Osteoblast (primary cell): ENCODE measurements at places on chromosomes 1 and 21. TPM values are rescaled to one million over a fixed set of nuclear protein-coding genes. Genes with fewer than 3 reads are reported as not detected.

DNA sequence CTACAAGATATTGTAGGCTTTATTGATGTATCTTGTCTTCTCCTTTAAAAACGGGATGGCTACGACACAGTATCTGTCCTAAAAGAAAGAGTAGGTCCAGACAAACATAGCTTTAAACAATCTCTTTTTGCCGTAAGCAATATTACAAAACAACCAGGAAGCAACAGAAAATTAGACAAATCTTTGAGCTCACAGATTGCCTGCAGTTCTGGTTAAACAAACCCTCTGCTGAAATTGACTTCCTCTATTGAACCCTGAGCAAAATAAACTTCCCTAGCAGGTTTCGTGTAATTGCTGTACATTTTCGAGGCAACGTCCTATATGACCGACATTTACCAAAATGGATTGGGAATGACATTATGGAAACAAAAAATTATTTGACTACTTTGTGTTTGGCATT, 50.6 kb downstream of the CHML start:
- DNase-seq, result no peak

GRCh38 chr1:206685769-206686477, 1.2 kb downstream of the MAPKAPK2 start:
- DNase-seq, result peak; percentile 98

DNA sequence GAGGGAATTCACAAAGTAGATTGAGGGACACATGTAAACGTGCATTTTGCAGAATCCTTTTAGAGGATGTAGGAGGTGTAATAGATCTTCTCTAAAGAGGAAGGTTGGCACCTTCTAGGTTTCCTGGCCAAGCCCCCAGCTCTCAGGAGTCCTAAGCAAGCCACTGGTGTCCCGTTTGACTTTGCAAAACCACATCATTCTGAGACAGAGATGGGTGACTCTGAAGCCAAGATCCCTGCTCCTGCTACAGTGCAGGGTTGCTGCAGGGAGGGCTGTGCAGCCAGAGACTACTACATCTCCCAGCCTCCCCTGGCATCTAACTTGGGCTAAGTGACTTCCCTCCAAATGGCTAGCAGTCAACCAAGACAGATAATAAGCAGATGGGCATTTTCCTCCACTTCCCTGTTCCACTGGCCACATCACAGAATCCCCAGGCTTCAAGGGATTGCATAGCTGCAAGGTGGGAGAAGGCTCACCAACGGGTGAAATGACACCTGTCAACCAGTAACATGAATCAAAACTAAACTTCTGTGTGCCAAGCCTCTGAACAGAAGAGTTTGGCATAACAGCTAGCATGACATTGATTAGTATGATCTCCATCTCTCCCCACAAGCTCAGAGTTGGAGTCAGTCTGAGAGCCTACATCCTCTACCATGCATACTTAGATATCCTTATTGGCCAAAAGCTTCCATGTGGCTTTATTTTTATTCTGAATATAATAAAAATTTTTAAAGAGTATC, 129.6 kb upstream of the COA6 start:
- no peak for DNase-seq

GRCh38 chr1:201760516-201760915, 68.4 kb upstream of the IPO9 start:
- DNase-seq, result no peak

DNA sequence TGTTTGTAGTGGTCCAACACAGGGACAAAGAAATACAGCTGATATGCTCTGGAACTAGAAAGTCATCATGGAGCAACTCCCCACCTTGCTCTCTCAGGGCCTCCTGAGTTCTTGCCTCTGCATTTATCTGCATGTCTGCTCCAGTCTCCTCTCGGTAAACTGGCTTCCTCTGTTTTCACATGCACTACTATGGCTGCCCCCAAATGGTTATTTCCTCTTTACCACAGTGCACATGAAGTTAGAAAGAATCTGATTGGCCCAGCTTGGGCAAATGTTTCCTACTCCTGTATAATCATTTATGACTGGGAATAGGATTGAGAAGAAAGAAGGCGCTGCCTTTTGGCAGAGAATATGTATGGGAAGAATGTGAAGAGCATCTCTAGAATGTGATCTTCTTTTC, 16.5 kb upstream of the PSMB2 start:
- DNase-seq, result no peak

DNA sequence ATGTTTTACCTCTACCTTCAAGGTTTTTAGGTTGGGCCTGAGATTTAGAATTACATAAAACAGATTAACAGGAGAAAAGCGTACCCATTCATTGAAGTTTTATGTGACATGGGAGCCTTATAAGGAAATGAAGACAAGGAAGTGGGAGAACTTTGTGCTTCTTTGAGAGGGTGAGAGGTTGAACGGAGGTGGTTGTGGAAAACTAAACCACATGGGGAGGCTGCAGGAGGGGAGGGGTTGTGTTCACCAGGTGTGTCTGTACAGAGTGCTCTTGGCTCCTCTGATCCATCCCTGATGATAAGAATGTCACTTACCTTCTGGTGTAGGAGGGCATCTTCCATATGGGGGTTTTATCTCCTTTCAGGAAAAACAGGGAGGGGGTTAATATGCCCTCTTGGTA, 2.7 kb downstream of the SLX9 start:
- DNase-seq, result peak; percentile 59

- DNase-seq, result no peak
Observed at GRCh38 chr1:170261669-170262068, 115.9 kb downstream of the NTMT2 start.

DNA sequence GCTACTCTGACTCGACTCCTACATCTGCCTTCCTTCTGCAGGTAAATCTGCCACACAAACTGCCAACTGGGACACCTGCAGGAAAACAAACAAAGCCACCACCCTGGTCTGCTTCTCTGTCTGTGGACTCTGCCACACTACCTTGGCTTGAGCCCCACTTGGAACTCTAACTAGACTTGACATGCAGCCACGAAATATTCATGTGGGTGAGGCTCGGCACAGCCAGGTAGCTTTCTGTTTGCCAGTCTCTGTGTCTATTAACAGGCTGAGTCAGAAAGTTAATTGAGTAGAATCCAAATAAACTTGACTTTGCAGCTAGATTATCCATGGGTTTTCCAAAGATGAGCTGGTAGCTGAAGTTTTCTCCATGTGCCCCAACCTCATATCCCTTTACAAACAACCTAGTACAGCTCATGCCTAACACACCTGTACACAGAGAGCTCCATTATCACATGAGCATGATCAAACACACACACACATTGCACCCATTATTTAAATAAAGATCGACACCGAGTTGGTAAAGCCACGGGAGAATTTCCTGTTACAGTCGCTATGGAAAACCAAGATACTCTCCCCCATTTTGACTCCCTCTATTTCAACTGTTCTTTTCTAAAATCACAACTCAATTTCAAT, 808 bp downstream of the C1orf116 start:
- DNase-seq, result peak; percentile 0

GRCh38 chr1:52677076-52677806, 20.9 kb downstream of the COA7 start:
- peak; percentile 13 for DNase-seq

DNA sequence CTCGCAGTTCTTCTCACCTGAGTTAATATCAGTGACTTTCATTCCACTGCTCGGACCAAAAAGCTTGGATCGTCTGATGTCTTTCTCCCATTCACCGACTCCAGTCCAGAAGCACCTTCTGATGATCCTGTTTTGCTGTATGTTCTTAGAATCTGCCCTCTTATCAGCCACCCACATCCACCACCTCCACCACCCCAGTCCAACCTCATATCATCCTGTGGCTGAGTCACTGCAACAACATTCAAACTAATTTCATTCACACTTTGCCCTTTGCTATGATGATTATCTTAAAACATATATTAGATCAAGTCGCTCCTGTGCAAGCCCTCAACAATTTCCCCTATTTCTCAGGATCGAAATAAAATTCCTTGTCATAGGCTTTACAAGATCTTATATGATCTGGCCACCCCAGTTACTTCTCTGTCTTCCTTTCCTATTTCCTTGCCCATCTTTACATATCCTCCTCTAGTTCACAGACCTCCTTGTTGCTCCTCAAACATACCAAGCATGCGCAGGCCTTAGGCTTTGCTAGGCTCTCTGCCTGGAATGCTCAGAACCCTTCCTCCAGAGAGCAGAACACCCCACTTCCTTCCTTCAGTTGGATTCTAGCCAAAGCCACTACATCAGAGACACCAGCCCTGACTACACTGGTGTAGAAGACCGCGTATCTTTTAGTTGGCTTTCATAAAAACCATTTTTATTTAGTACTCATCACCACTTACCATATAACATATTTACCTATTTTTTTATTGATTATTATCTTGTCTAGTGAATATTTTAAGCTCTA, 335.7 kb upstream of the GREM2 start:
- DNase-seq, result no peak

GRCh38 chr1:211532088-211532444, 40.1 kb upstream of the RD3 start:
- no peak for DNase-seq

- DNase-seq, result no peak
Observed at GRCh38 chr1:54774820-54775498, 10.6 kb upstream of the PARS2 start.

DNA sequence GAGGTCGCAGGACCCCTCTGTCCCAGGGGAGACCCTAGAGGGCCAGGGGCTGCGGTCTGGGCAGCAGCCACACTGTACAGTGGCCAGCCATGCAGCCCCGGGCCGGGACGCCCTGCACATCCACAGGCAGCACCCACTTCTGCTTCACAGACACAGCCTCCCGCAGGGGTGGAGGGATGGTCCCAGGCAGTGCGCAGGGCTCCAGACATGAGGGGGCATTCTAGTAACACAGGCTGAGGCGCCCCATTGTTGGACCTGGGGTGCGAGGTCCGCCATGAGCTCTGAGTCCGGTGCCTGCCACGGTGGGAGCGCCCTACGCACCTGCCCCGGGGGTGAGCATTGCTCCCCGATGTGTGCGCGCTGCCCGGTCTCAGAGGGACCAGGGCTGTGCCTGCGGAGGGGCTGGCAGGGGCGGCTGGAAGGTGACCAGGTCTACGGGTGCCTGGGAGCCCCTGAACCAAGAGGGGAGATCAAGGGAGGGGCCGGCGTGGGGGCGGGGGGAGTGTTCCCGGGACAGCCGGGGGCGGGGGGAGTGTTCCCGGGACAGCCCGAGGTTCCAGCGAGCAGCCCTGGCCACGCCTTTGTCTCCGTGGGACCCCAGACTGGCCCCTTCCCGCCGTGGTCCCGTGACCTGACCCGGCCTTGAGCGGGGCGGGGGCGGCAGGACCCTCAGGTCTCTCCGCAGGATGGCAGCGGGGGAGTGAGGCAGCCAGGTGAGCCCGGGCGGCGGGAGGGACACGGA, 4.5 kb downstream of the MMEL1 start:
- peak; percentile 46 for DNase-seq

DNA sequence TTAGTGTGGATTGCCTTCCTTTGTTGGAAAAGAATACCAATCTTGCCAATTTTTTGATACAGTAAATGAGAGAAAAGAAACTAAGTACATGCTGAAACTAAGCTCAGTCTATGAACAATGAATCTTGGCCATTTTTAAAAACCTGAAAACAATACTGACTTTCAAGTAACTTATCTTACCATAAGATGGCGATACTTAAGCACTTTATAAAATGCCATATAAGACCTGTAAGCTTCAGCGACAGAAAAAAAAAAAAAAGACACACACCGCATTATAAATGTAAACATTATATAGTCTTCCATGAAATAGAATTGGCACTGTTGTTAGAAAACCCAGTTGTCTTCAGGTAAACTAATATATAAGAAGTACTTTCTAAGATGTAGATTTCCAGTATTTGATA, 3.0 kb downstream of the OLFM3 start:
- DNase-seq, result no peak

DNA sequence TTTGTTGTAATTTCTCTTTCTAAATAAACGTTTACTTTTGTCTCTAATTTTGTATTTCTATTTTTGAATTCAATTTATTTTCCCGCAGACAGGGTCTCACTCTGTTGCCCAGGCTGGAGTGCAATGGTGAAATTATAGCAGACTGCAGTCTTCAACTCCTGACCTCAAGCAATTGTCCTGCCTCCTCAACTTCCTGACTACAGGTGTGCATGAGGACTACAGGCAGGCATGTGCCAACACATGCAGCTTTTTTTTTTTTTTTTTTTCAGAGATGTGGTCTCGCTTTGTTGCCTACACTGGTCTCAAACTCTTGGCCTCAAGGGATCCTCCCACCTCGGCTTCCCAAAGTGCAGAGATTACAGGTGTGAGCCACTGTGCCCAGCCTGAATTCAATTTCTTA, 36.7 kb upstream of the IL20 start:
- no peak for DNase-seq

GRCh38 chr21:41068496-41068895, 99.5 kb upstream of the BACE2 start:
- no peak for DNase-seq

DNA sequence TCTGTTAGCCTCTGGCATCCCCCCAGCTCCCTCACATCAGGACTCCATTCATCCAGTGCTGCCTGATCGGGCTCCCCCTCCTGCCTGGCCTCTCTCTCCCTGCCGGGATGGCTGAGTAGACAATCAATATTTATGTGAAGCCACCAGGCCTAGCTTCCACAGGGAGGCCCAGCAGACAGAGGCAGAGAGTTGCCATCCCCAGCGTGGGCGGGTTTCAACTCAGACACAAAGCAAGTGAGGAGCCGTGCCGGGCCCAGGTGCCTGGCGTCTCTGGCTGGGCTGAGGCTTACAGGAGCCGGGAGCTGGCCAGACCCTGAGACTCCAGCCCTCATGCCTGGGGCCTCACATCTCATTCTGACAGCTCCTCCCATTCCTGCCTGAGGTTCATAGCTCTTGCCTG, 34.5 kb upstream of the ATP2B4 start:
- peak; percentile 74 for DNase-seq

Gene SLC45A3
- total RNA-seq, result 1.1 and 1.5 TPM in 2 replicates

Gene LRRIQ3
- 0.59 and 0.72 TPM in 2 replicates for total RNA-seq

Gene PKLR
- total RNA-seq, result not detected in 2 replicates

Gene CDKN2C
- 18.9 and 34.4 TPM in 2 replicates for total RNA-seq
